ENCODE measurements at places on chromosomes 1 and 21. TPM values are rescaled to one million over a fixed set of nuclear protein-coding genes. Genes with fewer than 3 reads are reported as not detected.

Gene HMGCS2
- total RNA-seq = 55.2 TPM

Gene CFHR5
- total RNA-seq = not detected

GRCh38 chr1:179305450-179305849 lies 11.9 kb downstream of the SOAT1 start:
- no peak for DNase-seq

DNA sequence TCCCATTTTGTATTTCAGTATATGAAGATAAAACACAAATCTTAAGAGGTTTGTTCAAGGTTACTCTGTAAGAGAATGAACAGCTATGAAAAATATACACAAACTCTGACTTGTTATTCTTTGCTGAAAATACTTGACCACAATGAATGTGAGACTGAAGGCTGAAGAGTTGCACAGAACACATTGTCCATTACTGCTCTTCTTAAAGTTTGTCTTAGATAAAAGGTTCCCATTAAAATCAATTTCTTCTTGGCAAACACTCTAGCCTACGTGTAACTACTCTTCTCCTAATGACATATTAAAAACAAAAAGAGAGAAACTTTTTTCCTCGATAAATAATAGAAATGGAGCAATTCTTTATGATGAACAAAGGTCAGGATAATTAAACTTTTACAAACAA lies 45.2 kb upstream of the RABGAP1L start:
- no peak for DNase-seq

DNA sequence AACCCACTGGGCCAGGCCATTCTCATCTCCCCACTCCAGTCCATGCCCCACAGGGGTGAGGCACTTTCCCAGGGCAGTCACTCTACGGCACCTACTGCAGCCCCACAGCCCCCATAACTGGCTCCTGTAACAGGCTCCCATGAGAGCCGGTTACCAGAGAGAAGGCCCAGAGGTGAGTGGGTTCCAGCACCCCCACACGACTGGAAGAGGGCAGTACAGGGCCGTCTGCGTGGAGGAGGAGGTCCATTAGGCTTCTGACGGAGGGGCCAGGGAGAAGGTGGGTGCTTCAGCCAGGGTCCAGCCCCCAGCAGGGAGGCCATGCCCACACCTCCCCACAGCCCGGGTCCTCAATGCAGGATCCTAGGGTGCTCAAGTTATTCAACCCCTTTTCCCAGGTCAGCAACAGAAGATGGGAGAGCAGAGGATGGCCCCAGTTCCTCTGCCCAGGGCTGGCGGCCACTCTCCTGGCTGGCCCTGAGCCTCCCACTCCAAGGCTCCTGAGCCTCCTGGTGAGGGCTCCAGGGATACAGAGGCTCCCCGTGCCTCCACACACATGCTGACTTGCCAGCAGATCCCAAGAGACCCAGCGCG lies 1.6 kb downstream of the ACAP3 start:
- no peak for DNase-seq

DNA sequence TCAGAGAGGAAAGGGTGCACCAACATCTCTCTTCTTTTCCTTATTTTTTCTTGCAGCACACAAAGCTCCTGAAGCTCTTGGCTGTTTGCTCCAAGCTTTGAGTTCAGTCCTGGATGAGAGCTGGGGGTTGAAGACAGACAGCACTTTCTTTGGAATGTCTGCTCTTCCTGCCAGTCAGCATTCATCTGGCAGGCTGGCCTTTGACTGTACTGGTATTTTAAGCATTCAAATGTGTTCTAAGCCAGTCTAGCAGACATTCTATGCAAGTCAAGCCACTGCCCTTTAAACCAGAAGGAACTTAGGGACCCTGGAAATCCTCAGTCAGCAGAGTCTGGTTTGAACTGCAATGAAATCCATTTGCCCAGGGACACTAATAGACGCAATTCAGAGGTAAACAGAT lies 45.0 kb downstream of the XCL1 start:
- no peak for DNase-seq

- DNase-seq = no peak
Measured at GRCh38 chr1:165857046-165857801, 29.8 kb downstream of the UCK2 start.

GRCh38 chr21:42666023-42666747 lies 12.8 kb downstream of the PDE9A start:
- no peak for DNase-seq

DNA sequence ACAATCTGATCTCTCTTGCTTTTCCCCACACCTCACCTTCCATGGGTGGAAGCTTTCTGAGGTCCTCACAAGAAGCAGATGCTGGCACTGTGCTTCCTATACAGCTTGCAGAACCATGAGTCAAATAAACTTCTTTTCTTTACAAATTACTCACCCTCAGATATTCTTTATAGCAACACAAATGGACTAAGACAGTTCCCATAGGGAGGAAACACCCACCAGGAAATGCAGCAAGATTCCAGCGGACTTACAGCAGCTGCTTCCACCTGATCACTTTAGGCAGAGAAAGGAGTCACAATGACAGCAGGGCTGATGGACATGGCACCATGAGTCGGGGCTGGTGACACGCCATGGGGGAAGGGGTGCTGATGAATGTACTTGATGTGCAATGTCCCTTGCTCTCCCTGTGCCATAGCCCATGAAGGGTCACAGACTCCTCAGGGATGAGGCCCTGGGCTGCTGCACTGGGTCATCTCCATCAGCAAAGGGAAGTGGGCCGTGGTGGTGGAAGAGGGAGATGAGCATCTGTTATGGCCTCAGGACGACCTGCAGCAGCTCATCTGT lies 53.9 kb downstream of the PRSS38 start:
- no peak for DNase-seq

DNA sequence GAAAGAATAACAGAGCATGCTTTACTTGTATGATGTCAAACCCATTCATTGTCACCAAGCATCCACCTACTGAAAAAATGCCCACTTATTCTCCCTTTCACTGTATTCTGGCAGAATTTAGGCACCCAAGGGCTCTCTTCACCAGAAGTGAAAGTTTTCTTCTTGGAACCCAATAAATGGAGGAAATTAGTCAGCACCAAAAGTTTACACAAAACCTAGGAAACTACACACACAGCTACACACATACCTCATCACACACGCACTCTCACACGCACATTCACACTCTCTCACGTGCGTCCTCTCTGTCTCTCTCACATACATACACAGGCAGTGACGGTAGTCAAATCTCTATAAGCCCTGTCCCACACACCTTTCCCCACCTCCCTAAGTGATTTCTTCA lies 37.6 kb downstream of the MCOLN2 start:
- no peak for DNase-seq

DNA sequence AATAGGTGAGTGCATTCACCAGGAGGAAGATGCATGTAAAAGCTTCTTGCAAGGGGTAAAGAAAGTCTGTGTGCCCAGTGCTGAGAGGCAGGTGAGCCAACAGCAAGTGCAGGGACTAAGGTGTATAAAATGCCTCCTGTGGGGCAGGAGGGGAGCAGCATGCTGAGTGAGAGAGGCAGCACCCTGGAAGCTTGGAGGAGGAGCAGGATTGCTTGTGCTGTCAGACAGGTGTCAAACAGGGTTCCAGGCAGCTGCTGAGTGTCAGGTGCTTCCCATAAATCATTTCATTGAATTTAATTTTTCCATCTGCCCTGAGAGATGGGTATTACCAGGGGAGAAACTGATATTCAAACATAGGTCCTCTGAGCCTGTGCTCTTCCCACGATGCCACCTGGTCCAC lies 13.9 kb downstream of the BSND start:
- no peak for DNase-seq

Data from psoas muscle (tissue), 8 donors.